ENCODE measurements at places on chromosomes 5 and 9.

DNA sequence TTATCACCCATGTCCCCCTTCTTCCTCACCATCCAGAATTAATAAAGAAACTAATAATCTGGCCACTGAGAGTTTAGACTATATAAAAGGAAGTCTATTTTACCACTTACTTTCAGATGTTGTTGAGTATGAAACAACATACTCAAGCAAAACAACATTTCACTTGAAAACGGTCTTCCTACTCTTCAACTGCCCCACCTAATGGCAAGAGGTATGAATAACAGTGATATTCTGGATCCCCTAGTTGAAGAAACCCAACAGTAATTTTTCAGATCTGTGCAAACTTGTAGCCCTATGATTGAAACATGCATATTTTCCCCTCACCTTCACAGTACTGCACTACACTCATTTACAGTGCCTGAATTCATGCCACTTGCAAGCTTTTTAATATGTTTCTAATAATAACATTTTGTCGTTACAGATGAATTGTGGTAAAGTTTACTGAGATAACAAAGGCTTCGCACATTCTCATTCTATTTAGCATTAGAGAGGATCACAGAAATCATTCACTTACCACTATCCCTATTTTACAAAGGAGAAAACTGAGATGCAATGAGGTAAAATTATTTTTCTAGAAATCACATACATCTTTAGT, 267.9 kb upstream of the PDE4D start:
- DNase-seq = no peak

DNA sequence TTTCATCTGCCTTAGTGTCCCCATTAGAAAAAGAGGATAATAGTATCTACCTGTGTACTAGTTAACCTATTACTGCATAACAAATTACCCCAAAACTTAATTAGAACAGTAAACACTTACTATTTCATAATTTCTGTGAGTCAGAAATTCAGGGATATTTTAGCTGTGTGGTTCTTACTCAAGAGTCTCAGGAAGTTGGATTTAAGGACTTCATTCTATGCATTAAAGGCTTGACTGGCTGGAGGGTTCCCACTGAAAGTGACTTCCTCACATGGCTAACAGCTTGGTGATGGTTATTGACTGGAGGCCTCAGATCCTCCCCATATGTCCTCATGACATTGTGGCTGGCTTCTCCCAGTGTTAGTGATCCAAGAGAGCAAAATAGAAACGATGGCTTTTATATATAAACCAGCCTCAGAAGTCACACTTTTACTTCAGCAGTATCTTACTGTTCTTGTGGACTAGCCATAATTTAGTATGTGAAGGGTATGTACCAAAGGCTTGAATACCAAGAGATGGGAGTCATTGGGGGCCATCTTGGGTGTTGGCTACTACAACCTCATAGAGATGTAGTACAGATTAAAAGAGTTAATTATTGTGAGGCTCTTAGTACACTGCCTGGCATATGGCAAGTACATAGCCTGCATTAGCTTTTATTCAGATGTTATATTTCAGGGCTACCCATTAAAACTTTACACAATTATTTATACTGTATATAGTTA, 9.9 kb downstream of the RAD23B start:
- DNase-seq = no peak

GRCh38 chr5:146369691-146370090, 31.1 kb downstream of the POU4F3 start:
- no peak for DNase-seq

DNA sequence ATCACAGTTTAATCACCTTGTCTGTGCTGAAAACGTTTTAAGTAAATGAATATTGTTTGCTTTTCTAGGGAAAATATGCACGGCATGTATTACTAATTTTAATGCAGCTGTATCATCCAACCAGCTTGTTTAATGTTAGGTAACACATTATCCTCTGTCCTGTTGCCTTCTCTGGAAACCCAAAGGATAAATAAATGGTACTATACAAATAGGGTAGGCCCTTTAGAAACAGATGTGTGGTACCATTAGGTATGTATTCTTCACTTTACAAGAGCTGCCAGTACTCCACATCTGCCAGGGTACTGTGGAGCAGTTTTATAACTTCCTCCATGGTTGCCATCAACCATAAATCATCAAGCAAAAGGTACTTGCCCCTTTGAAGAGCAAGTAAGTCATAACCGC, 42.9 kb downstream of the FAF2 start:
- DNase-seq = no peak

GRCh38 chr5:139843991-139844390, 48.4 kb downstream of the PSD2 start:
- no peak for DNase-seq

- no peak for DNase-seq
These were observed 502.7 kb downstream of the NR2F1-AS1 start for GRCh38 chr5:93078082-93079038.

- DNase-seq = no peak
These were observed 340.5 kb downstream of the ADGRV1 start for GRCh38 chr5:90899014-90899604.

DNA sequence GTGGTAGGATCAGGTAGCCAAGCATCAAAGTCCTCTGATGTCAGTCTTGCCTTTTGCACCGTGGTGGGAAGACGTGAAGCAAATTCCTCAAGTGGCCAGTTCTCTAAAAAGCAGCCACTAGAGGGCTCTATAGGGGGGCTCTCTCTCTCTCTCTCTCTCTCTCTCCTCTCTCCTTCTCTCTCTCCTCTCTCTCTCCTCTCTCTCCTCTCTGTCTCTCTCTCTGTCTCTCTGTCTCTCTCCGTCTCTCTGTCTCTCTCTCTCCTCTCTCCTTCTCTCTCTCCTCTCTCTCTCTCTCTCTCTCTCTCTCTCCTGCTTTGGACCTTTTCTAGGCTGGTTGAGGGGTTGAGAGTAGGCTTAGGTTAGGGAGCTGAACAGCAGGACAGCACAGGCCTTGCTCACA, 13.9 kb upstream of the OSMR start:
- DNase-seq = no peak

DNA sequence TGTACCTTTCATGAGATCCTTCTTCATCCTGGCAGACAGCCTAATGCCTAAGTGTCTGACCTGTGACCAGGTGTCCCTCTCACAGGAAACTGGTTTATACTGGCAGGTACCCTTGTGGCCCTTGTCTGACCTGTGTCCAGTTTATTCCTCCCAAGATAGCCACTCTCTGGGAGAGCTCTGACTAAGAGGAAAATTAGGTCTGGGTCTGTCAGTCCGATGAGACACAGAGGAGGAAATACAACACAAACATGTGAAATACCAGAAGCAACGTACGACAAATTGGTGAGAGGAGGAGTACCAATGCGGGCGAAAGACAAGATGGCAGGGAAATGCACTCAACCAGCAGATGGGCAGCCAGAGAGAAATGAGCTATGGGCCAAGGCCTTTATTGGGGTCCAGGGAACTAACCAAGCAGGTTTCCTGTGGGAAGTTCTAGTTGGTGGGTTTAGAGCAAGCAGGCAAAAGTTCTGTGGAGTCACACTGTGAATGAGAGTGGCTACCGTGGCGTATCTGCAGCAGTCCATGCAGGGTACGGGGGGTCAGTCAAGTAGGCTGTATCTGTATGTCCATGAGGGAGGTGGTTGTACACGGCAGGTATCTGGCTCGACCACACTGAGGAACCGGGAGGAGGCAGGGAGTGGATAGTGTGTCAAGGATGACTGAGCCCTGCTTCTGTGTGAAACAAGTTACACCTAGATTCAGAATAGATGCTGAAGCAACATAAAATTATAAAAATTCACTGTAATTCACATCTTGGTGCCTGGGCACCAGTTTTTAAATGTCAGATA, 109.0 kb downstream of the MLLT3 start:
- DNase-seq = no peak

GRCh38 chr5:39016587-39017275, 57.5 kb downstream of the RICTOR start:
- no peak for DNase-seq

- DNase-seq = no peak
These were observed 463.6 kb upstream of the DAP start for GRCh38 chr5:11224436-11225187.
